ENCODE measurements at places on chromosomes 4 and X.

DNA sequence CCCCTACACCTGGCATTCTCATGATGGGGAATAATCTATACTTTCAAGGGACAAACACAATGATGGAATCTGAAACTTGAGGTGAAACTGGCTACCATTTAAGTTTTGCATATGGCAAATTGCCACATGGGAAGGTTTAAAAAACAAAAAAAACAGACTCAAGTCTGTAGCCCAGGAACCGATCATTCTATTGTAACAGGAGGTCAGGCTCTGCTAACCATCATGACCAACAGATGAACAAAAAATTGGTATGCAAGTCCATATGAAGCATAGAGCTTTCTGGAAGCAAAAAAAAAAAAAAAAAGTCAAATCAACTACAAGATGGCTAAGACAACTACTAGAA, 594.3 kb upstream of the DIPK2B start:
- no peak for DNase-seq

GRCh38 chr4:189973646-189974045, 33.0 kb downstream of the FRG1 start:
- no peak for DNase-seq

- DNase-seq, result no peak
Measured at GRCh38 chrX:136781180-136781797, 557 bp upstream of the ARHGEF6 start.

- no peak for DNase-seq
Measured at GRCh38 chrX:70421618-70422017, 1.5 kb upstream of the GDPD2 start.

GRCh38 chr4:113700602-113701150, 60.9 kb downstream of the CAMK2D start:
- no peak for DNase-seq

GRCh38 chr4:137608085-137608484, 75.8 kb upstream of the PCDH18 start:
- DNase-seq, result no peak

DNA sequence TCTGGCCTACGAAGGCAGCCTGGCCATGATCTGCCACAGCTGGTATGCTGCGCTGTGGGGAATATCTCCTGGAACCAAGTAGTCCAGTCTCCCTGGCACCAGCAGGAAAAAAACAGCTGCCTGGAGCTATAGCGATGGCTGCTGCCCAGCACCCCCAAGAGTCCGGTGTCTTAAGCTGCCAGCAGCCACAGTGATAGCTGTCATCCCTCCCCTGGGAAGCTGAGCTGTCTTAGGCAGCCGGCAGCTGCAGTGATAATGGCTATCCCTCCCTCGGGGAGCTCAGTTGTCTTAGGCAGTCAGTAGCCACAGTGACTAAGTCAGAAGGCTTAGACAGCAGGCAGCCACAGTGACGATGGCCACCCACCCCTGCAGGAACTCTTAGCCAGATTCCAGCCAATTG, 205.1 kb downstream of the STPG2 start:
- no peak for DNase-seq

DNA sequence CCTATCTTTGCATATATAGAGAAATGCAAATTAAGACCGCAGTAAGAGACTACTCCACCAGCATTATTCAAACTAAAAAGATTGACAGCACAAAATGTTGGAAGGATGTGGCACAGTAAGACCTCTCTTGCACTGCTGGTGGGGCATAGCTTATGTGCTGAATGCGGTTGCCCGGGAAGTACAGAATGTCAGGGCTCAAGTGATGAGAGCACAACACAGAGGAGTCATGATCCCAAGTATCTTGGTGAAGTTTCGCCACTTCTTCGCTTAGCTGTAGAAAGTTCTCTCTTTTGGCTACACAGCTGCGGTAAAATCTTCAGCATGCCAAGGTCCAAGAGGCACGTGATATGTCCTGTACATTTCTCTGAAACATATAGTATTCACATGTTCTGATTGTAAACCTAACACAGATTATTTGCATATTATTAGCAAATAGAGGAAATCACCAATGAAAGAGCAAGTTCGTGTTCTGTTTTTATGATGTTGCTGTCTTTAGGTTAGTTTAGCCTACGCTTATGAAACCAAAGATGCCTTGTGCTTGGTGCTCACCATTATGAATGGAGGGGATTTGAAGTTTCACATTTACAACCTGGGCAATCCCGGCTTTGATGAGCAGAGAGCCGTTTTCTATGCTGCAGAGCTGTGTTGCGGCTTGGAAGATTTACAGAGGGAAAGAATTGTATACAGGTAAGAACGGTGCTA, 55.0 kb downstream of the HTT-AS start:
- no peak for DNase-seq

DNA sequence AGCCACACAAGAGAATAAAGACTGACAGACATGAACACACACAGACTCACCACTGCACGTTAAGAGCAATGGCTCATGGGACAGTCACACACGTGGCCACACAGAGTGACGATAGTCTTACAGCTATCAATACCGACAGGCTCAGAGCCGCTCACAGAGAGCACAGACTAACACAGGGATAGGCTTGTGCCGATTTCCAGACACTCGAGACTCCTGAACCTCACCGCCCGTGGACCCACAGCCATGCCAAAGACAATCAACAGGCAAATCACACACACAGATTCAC, 716 bp upstream of the SLC38A5 start:
- no peak for DNase-seq

DNA sequence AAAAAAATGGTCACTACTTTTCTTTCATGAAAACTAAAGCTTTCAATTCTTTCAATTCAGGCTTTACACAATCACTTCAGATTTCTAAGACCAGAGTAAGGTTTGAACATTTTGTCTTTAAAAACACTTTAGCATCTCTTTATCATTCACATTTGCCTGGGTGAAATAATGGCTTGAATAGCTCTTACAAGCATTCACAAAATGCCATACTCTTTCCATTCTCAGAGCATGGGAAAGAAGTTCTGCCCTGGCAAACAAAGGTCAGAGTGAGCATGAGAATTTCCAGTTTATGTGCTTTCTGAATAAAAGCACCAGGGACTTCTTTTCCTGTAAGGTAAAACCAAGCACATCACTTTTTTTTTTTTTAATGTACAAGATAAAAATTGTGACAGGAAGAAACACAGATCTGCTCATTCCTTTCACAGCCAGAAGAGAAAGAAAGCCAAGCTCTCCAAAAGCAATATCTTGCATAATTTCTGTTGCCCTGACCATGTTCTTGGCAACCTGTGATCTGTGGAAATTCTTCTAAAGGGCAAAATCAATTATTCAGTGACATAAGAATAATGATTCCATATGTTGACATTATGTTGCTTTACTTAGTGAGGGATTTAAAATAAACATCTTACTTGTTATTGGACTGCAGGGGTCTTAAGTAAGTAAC, 64.8 kb downstream of the CD40LG start:
- DNase-seq, result no peak

- DNase-seq, result no peak
Measured at GRCh38 chr4:162274354-162274753, 110.6 kb upstream of the FSTL5 start.

DNA sequence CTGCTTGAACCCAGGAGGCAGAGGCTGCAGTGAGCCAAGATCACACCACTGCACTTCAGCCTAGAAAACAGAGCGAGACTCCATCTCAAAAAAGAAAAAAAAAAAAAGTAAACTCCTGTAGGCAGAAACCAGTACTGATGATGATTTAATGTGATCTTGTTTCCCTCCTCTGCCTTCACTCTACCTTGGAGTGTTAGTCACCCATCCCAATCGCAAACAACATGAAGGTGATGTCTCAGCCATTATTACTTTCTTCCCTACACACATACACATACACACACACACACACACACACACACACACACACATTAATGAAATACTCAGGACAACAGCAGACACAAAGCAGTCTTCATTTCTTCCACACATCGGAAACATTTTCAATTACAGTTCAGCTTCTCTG, 15.6 kb downstream of the XKRX start:
- no peak for DNase-seq

- no peak for DNase-seq
Measured at GRCh38 chr4:153292897-153293741, 51.4 kb upstream of the MND1 start.

DNA sequence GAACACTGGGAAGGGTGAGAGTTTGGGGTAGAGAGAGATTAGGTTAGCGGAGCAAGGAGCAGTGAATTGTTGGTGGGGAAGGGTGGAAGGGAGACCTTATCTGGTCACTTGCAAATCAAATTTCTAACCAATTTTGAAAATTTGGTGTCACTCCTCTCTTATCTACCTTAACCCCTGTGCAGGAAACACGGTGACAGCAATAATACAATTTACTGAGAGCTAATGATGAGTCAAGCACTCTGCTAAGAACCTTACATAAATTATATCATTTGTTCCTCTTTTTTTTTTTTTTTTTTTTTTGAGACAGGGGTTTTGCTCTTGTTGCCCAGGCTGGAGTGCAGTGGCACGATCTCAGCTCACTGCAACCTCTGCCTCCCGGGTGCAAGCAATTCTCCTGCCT, 116.4 kb downstream of the C4orf51 start:
- no peak for DNase-seq

DNA sequence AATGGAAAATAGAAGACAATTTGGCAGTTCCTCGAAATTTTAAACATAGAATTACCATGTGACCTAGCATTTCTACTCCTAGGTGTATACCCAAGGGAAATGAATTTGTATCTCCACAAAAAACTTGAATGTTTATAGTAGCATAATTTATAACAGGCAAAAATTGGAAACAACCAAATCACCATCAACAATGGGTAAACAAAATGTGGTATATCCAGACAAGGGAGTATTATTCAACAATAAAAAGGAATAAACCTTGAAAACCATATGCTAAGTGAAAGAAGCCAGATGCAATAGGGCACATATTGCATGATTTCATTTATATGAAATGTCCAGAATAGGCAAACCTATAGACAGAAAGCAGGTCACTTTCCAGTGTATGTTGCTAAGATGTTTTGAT, 83.8 kb downstream of the SNX25 start:
- no peak for DNase-seq

GRCh38 chrX:1894740-1895139, 279.9 kb downstream of the ASMT start:
- no peak for DNase-seq

DNA sequence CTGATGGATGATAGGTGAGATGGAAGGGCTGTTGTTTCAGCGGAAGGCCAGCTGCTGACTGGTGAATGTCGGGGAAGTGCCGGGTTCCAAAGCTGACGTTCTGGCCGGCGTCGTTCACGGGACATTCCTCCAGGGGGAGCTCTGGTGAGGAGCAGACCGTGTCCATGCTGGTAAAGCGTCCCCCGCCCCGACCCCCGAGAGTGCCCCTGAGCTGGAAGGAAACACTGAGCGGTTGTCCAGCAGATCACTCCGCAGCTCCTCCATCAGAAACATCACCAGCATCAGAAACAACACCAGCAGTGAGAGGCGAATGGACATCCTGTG, 18.6 kb upstream of the ADRA2C start:
- no peak for DNase-seq

DNA sequence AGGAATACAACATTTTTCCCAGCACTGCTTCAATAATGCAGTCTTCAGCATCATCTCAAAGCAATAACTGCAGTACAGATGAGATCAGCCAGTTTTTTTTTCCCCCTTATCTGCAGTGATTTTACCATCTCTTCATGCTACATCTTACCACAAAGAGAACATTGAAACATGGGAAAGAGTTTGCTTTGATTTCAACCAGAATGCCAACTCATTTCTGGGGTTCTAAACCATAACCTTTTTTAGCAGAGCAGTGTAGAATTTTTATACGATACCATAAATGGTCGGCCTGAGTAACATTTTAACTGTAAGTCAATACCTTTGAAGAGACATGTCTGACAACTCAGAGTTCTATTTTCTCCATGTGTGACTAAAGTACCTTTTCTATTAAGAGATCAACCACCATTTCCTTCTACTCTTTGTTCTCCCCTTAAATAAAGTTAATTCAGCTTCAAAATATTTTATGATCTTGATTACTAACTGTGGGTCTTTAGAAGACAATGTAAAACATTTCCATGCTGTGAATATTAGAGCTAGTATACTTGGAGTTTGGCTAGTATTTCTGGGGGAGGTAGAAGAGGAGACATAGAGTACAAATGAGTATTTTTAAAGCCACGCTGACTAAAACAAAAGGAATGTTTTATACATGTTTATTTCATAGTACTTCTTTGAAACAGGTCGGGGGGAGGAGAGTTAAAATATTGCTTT, 69.1 kb downstream of the TET2 start:
- DNase-seq, result no peak

GRCh38 chr4:184843984-184844554, 18.3 kb upstream of the ACSL1 start:
- no peak for DNase-seq

GRCh38 chr4:164011791-164012190, 517.3 kb downstream of the TMA16 start:
- no peak for DNase-seq

DNA sequence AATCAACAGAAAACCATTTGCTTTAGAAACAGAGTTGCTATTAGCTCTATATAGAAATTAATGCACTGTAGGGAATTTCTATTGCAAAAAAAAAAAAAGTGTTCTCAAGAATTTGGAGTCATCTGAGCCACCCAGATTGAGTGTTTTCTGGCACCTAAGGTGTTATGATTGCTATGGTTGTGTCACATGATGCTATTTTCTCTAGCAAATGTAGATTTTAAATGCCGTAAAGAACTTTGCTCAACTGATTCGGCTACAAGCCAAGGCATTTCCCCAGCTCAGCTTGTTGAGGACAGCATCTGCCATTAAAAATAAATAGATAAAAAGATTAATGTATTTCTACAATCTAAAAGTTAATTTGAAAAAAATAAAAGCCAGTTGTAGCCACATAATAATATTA, 712.8 kb downstream of the FAT4 start:
- no peak for DNase-seq

- DNase-seq, result no peak
Measured at GRCh38 chrX:72714478-72714916, 391 bp upstream of the PHKA1 start.

DNA sequence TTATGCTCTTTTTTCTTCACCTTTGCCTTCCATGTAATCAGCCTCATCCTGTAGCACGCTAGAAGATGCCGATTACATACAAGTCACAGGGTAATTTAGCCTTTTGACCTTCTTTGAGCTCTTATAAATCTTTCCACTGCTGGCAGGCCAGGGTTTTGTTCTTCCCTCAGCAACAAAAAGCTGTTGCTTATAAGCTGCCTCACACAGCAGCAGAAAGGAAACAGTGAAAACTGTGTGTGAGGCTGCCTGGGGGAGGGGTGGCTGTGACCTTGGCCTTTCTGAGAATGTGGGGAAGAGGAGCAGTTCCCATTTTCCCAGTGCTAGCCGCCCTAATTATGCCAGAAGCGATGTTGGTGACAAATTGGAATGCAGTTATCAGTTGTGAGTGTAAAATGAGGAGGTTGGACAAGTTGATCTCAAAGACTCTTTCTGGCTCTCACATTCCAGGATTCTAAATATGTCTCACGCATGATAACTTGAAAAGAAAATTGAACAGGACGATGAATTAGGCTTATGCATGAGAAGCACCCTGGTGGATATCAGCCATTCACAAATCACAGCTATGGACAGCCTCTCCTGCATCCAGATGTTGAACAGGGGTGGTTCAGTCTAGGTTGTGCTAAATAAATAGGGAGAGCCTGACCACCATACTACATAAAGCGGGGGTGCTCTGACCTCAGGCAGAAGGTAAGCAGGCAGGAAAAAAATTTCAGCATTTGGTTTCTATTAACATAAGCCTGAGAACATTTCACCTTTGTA, 25.7 kb downstream of the SLITRK2 start:
- no peak for DNase-seq

All from Jurkat, Clone E6-1 (cell line).